ENCODE measurements at places on chromosomes 5 and 9. TPM values are rescaled to one million over a fixed set of nuclear protein-coding genes. Genes with fewer than 3 reads are reported as not detected.
A peak's percentile ranks its signal among the peaks of the same experiment; 100 is the strongest.

- DNase-seq = no peak
Observed at GRCh38 chr9:37374892-37375291, 47.6 kb upstream of the GRHPR start.

BHMT2 gene
- total RNA-seq = not detected

DNA sequence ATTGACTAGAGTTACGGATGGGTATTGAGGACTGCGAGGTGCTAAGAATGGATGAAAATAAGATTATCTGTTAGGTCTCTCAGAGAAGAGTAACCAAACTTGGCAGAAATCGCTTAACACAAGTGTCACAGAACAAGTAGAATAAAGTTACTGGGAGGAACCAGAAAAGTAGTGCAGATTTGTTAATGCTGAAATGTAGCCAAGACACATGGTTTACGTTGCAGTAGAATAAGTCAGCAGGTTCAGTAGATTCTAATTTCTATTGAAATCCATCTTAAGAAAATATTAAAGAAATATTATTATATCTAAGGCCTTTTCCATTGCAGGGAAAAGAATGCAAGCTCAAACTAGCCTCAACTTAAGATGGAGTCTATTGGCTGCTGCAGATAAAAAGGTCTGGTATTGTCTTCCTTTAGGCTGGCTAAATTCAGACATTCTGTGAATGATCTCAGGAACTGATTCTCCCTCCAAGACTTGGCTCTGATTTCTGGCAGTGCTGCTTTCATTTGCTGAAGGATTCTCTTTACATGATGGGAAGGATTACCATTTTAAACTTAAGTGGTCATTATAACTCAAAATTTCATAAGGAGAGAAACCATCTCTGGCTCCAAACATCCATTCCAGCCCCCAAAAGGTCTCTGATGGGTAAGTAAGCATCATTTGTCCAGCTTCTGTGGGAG lies 314.9 kb downstream of the MARCHF11 start:
- DNase-seq = no peak

DNA sequence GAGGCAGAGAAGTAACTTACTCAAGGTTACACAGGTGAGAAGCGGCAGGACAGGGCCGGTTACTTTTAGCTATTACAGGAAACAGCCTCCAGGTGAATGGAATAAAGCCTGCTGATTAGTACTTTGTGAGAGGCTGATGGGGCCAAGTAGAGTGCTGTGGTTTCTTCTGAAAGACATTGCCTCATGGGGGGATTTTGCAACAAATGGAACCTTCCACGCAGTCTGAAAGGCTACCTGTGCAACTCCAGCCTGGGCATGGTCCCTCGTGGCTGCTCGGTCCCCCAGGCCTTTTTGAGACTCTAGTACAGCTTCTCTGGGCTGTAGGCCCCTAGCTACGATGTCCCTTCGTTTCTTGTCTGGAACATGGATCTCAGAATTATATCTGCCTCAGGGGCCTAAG lies 2.0 kb downstream of the TMEM268 start:
- DNase-seq = no peak

- peak; percentile 76 for DNase-seq
Observed at GRCh38 chr9:120619751-120620655, 40.0 kb upstream of the CDK5RAP2 start.

All from CD8-positive, alpha-beta T cell (primary cell).